ENCODE measurements at places on chromosomes 1 and 21.

- no peak for DNase-seq
These were observed 19.3 kb downstream of the DOP1B start for GRCh38 chr21:36175771-36176565.

DNA sequence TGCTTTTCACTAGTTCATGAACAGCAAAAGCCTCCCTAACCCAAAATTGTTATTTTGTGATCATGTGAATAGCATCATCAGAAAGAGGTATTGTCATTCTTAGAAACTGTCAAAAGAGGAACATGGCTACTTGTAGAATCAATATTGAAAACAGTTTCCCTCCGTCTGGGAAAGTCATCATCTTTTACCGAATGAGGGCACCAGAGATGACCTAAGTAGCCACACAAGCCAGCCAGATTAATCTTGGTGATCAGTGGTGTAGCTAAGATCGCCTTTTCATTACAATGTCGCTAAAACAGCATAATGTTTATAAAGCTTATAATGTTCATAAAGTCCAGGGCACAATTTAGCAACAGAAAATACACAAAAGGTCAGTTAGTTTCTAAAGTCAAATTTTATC lies 136.1 kb downstream of the SIPA1L2 start:
- no peak for DNase-seq

- DNase-seq, result no peak
These were observed at the start of gene ERG for GRCh38 chr21:38498057-38498833. TSS of gene ERG (minus strand) at chr21:38498477. CDS start at chr21:38498380, 97 bp downstream.

- DNase-seq, result no peak
These were observed 33.6 kb upstream of the CASZ1 start for GRCh38 chr1:10829965-10830515.

- peak; percentile 93 for DNase-seq
These were observed at the start of the genes EMC1 and MRTO4 for GRCh38 chr1:19251305-19252196. TSS of gene EMC1 (minus strand) at chr1:19251524. CDS start at chr1:19251509, 15 bp downstream. TSS of gene MRTO4 (plus strand) at chr1:19251805. CDS start at chr1:19251836, 31 bp downstream.

- DNase-seq, result peak; percentile 79
These were observed 6.6 kb downstream of the LIN28A start for GRCh38 chr1:26417111-26417759.

Measured in astrocyte of the hippocampus (primary cell).